ENCODE measurements at places on chromosomes 3 and 15. TPM values are rescaled to one million over a fixed set of nuclear protein-coding genes. Genes with fewer than 3 reads are reported as not detected.

Gene APOD
- not detected for total RNA-seq

Gene METTL6
- 21.6 TPM for total RNA-seq

Gene HGD
- total RNA-seq, result not detected

Gene CCK
- total RNA-seq, result not detected

Gene CCRL2
- total RNA-seq, result 1.0 TPM

Gene POLR2M
- total RNA-seq, result 101 TPM

- DNase-seq, result peak; percentile 90
These were observed 41.0 kb upstream of the ROPN1 start for GRCh38 chr3:124032881-124033359.

GRCh38 chr3:105157766-105158085, 209.0 kb upstream of the ALCAM start:
- DNase-seq, result no peak

- peak; percentile 17 for DNase-seq
These were observed 927 bp downstream of the SMAD6 start for GRCh38 chr15:66702787-66703539.

- no peak for DNase-seq
These were observed 19.0 kb downstream of the ANP32A start for GRCh38 chr15:68801572-68802148.

DNA sequence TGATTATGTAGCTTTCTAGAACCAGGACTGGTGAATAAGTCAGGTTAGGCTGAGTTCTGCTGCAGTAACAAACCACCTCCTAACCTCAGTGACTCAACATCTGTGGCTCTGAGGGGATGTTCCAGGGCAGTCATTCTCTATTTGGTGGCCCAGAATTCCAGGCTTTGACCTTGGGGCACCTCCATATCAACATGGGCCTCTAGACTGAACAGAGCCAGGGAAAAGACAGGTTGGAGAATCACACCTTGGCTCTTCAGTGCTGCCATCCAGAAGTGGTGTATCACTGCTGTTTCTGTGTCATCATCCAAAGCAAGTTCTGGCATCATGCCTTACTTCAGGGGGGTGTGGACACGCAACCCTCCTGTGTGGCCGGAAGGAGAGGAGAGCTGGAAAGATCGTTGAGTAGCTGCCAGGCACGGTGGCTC, 15.3 kb downstream of the ZBTB47 start:
- peak; percentile 32 for DNase-seq

- DNase-seq, result no peak
These were observed 36.0 kb upstream of the BCL2A1 start for GRCh38 chr15:80006946-80007345.

DNA sequence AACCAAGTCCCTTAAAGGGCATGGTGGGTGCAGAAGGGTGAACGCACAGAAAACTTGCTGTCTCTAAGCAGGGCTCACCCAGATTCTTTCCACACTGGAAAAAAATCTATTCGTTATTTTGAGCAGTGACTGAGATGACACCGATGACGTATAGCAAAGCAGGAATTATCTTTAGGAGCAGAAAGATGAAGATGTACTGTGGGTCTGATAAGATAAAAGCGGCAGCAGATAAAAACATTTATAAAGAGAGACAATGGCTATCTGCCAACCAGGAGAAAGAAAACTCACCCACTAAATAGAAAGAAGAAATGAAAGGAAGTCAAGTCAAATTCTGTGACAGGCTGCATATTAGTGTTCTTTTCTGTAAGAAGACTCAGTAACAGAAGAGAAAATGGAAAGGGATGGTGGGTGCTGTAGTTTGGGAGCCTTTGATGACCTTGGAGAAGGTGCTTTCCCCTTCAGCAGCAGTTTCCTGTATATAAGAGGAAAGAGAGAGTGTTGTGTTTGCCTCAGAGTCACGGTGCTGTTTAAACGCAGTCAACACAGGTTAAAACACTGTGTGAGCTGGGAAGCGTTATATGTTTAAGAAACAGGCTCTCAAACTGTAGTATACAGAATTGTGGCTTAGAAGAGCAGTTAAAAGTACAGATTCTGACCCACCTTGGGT, 111.6 kb downstream of the AQP9 start:
- no peak for DNase-seq

DNA sequence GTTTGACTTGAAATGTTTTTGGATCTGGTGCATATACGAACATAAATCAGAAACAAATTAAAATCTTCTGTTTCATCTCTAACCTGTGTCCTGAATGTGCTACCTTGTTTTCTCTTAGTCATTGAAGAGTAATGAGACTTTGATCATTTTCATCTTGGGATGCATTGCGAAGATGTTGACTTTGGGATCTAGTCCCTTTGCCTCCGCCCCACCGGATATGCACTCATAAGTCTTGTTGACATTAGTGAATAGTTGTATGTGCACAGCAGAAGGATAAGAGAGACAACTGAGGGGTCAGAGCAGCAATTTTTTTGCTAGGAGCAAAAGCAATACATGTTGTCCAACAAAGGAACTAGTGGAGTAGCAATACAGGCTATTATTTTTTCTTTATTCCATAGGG, 35.9 kb upstream of the SPRED1 start:
- no peak for DNase-seq

DNA sequence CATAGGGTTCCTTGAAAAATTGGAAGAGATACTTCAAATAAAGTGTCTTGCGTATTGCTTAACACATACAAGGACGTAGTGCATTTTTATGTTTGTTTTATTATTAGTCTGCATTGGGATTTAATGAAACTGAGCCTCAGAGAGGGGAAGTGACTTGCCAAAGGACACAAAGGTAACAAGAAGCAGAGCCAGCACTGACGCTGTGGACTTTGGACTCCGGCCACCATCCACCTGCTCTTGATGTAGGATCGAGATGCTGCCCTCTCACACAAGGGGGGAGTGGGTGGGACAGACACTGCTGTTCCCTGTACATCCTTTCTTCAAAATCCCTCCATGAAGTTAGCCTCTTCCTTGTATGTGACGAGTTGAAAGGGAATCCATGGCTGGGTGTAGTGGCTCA, 435.4 kb upstream of the RGMA start:
- no peak for DNase-seq

GRCh38 chr3:83649692-83650091, 1309.1 kb upstream of the CADM2 start:
- DNase-seq, result no peak

GRCh38 chr3:187735837-187736236, 9.4 kb downstream of the BCL6 start:
- peak; percentile 31 for DNase-seq

DNA sequence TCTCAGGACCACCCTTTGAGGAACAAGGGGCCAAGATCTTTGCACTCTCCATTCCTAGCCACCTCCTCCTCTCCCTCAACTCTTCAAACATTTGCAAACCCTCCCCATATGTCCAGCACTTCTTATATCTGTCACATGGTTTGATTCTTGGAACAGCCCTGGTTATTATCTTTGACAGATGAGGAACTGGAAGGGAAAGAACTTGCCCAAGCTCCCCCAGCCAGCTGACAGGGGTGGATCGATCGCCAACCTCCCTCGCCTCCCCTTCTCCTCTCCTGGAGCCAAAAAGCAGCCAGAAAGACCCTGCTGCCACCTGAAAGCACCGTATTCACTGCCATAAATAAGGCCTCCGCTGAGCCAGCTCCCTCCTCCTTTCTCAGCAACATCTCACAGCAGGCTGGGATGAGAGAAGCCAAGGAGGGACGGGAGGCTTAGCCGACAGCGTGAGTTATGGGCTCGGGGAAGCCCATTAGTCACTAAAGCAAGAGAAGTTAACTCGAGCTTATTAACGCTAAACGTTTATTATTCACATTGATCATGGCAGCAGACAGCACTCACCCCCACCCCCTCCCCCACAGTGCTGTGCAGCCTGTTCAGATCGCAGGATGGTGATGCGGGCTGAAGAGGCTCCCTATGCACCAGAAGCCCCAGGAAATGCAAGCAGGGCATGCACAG, 22.2 kb upstream of the FGD5 start:
- DNase-seq, result no peak

- DNase-seq, result no peak
These were observed 334.2 kb downstream of the KLF13 start for GRCh38 chr15:31660816-31661215.

- no peak for DNase-seq
These were observed 497.6 kb downstream of the NTRK3 start for GRCh38 chr15:87758794-87759418.

DNA sequence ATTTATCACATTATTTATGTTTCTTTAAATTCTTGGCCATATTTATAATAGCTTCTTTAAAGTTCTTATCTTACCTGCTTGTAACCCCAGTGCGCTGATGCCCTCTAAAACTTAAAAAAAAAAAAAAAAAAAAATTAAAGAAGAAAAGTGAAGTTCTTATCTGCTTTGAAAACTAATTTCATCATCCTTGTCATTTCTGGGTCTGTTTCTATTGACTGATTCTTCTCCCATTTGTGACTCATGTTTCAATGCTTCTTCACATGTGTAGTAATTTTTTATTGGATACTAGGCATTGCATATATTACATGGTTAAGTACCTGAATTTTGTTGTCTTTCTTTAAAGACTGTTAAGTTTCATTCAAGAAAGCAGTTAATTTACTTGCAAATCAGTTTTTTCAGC, 3.4 kb upstream of the SEC22A start:
- DNase-seq, result peak; percentile 5

All from M059J (cell line).